Stimulated activated CD4-positive, alpha-beta T cell treated with anti-CD3 and anti-CD28 coated beads, Interleukin-2, amount 100 ng/mL, for 4 hours (primary cell): ENCODE measurements at places on chromosomes 3 and 15.

DNA sequence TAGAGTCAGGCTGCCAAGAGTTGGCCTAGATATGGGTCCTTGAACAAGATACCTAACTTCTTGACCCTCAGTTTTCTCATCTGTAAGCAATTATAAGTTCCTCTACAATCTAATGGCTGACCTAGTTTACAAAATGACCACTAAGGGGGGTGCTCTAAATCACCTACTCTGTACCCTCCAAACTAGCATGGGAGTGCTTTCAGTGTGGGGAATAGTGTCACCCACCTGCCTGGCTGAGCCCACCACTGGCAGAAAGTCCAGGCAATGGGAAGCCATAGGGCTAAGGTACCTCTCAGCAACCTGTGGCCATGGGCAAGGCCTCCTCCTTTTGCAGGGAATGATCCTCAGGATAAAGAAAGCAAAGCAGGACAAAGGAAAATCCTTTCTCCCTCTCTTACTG is 58.9 kb downstream of the COL6A5 start:
- DNase-seq: no peak

- DNase-seq: no peak
Observed at GRCh38 chr15:47366884-47367283, 350.4 kb upstream of the SEMA6D start.

- DNase-seq: no peak
Observed at GRCh38 chr15:70767667-70768066, 4.3 kb upstream of the UACA start.

GRCh38 chr15:65767264-65767595 is 24.9 kb downstream of the DENND4A start:
- DNase-seq: no peak

- no peak for DNase-seq
Observed at GRCh38 chr3:44674211-44674610, 25.7 kb downstream of the ZNF35 start.

GRCh38 chr3:170982733-170983132 is 43.8 kb downstream of the SLC2A2 start:
- no peak for DNase-seq
